Stimulated activated CD4-positive, alpha-beta T cell treated with anti-CD3 and anti-CD28 coated beads, Interleukin-15, amount 100 ng/mL, for 48 hours (primary cell): ENCODE measurements at places on chromosomes 5 and 9.
A peak's percentile ranks its signal among the peaks of the same experiment; 100 is the strongest.

DNA sequence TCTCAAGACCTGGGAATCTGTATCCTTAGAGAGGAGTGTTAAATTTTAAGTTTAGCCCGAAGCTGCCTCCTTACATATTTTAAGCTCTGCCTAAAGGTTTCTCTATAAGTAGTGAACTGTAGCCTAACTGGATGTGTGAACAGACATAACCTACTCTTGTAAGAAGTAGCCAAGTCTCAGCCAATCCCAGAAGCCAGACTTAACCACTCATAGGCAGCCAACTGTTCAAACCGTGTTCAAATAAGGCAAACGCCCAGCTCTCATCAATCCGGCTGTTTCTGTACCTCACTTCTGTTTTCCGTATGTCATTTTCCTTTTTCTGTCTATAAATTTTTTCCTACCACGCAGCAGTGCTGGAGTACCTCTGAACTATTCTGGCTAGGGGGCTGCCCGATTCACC is 58.7 kb upstream of the HRH2 start:
- DNase-seq: no peak

DNA sequence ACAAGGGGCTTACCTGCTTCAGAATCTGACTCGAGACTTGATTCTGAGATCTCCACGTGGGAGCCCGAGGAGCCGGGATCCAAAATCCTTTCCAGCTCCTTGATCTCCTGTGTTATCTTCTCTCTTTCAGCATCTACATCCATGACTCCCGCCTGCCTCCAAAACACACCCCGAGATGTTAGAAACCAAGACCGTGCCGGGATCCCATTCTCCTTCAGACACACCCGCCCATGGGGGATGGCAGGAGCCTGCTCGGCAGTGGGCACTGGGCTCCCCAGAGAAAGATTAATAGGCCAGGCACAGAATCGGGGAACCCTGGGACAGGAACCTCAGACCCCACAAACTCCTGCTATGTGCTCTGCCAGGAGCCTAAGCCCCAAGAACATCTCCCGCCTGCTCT is 1.7 kb downstream of the SNAPC4 start:
- no peak for DNase-seq

DNA sequence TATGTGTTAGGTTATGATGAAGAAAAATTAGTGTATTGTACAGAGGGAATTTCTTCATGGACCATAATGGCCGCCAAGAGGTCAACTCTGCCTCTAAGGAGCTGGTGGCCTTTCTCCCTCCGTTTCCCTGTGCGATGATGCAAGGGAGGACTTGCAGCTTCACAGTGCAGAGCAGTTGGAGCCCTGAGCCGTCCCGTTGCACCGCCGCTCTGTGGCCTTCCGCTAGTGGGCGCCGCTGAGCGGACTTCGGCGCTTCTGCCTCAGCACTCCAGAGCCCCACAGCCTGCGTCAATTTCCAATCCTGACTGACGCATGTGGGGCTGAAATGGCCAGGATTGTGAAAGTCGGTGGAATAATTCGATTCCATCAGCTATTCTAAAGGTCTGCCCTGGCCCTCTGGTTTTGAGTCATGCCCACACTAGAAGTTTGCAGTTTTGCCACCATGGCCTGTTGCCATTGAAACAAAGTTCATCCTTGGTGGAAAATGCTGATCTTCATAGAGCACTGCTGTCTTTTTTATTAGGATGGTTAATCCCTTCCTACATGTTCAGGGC is 22.7 kb upstream of the LECT2 start:
- DNase-seq: peak; percentile 49

- DNase-seq: no peak
Observed at GRCh38 chr5:178423901-178424809, 166.0 kb downstream of the COL23A1 start.

DNA sequence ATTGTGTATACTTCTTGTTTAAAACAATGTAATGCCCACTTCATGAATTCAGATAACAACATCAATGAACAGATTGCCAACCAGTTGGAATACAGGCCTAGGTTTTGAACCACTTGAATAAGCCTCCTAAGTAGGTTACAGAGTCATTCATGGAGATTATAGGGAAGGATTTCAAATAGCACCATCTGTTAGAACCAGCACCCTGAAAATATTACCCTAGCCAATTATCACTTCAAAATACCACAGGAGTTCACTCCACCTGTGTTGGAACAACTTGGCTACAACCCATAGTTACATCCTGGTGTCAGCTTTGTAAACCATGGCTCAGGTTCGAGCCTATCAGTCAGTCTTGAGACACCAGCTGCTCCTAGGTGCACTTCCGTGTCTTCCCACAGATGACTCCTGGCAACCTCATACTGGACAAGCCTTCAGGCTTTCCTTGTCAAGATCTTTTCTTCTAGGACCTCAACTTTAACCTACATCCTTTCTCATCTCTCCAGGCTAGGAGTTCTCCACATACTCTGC is 350.0 kb downstream of the DEPDC1B start:
- no peak for DNase-seq

- no peak for DNase-seq
Observed at GRCh38 chr5:91207248-91207647, 175.9 kb downstream of the ARRDC3 start.

GRCh38 chr9:127541865-127542264 is 70.2 kb upstream of the STXBP1 start:
- no peak for DNase-seq

GRCh38 chr5:114830114-114830513 is 339.6 kb downstream of the TRIM36 start:
- DNase-seq: no peak

DNA sequence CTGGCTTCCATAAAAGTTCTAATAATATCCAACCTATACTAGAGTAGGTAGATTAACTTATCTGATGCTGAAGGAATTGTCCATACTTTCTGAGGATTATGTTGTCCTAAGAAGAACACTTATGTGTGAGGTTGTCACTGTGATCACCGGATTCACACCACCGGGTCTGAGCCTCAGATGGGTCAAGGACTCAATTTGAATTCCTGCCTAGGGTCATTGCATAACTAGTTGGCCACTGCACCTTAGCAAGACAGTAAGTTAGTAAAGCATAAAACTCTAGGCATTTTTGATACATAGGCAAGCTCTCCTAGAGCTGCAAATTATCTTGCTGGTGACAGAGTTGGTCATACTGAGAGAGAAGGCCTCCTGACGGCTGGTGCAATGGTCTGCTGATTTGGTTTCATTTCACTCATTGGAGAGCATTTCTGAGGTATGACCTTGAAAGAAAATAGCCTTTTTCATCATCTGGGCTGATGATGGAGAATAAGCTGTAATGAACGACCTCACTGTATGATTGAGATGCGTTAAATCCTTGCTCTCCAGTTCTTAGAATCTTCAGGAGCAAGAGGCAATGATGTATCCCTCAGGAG is 72.0 kb upstream of the CKMT2 start:
- no peak for DNase-seq

- no peak for DNase-seq
Observed at GRCh38 chr5:81817980-81818379, 67.1 kb upstream of the SSBP2 start.
